ENCODE measurements at places on chromosomes 1 and 21.

GRCh38 chr1:189434461-189434860, 1043.2 kb downstream of the BRINP3 start:
- DNase-seq, result no peak

DNA sequence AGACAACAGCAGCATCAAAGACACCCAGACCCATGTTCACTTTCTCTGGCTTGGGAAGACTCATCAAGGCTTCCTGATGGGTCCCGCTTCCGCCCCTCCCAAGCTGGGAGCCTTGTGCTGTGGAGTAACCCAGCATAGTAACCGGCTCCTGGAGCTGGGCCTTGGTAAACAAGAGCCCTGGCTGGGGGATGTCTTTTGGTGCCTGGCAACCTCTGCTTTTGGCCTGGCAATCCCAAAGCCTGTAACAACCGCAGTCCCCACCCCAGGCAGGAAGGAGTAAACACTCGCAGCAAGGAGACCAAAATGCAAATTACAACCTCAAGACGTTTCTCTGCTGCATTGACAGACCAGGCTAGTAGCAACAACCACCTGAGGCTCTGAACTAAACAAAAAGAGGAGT, 16.9 kb upstream of the THRAP3 start:
- no peak for DNase-seq

DNA sequence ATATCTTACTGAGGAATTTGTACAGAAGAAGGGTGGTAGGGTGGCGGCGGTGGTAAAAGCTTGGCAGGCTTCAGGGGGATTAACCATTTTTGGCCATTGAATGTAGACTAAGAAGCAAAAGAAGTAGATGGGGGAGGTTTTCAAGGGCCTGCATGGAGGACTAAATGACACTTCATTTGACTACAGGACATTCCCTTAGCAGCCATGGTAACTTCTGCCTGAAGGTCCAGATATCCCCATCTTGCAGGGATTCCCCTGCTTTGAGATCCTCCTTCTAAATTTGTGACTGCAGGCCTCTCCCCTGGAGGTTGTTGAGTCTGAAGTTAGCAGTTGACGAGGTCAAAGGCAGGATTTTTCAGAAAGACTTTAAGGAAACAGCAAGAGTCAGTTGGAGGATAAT, 4.8 kb downstream of the VASH2 start:
- DNase-seq, result no peak

DNA sequence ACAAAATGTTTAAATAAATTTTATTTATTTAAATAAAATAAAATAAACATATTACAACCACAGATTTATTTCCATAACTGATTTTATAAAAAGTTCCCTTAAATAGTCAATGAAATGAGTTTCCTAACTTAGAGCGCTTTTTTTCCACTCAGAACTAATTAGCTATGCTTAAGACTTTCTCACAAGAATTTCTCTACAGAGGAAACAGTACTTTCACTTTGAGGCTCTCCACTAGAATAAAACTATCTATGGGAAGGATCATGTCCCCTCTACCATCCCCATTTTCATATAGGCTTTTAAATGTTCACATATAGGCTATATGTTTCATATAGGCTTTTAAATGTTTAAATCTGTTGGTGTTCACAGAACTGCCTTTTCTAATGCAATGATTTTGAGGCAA, 40.0 kb upstream of the DPH5 start:
- DNase-seq, result no peak

GRCh38 chr1:189524501-189524900, 953.2 kb downstream of the BRINP3 start:
- no peak for DNase-seq

DNA sequence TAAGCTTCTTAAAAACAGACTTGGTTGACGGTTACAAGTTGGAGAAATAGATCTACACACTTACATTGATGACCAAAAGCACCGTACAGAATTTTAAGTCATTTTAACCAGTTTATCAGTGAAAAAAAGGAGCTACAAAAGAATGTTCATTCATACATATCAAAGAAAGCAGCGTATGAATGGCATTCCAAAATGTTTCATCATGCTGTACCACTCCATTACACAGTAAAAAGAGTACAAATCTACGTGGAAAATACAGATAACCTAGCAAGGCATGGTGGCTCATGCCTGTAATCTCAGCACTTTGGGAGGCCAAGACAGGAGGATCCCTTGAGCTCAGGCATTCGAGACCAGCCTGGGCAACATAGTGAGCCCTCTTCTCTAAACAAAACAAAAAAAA, 40.3 kb downstream of the ZZZ3 start:
- no peak for DNase-seq

- peak; percentile 31 for DNase-seq
Observed at GRCh38 chr1:161260376-161261260, 2.1 kb downstream of the PCP4L1 start.

DNA sequence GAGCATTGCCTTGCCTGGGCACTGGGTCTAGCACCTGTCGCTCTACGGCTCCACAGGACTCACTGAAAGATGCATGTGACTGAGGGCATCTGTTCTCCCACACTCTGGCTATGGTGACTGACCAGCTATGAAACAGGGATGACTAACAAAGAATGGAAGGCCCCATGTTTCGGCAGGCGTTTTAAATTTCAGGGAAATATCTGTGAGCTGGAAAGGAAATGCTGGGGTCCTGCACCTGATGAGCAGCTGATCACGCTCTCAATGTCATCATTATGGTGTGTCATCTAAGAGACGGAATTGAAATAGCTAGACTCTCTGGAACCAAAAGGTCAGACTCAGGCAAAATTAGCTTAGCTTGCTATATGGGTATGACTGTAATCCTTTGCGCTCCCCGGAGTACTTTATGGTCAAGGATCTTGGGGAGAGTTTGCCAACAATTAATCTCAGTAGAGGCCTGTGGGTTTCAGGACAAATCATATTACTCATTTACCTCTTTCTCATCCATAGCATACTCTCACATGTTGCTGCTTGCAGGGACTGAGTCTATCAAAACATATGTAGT, 24.5 kb upstream of the PALMD start:
- no peak for DNase-seq

GRCh38 chr1:170836141-170836540, 99.2 kb upstream of the MROH9 start:
- no peak for DNase-seq

DNA sequence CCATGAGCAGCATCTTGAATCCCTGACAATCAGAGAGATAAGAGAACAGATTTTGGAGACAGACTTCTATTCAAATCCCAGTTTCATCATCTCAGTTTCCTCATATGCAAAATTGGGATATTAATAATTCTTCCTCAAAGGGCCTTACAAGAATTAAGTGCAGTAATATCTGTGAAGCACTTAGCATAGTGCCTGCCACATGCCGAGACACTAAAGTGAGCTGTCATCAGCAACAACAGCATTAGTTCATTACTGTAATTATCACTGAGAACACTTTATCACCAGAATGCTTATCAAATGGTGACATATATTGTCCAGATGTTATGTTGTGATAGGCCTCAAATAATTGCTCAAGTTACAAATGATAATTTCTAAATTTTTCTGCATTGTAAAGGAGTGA, 922 bp upstream of the FCRLB start:
- no peak for DNase-seq

DNA sequence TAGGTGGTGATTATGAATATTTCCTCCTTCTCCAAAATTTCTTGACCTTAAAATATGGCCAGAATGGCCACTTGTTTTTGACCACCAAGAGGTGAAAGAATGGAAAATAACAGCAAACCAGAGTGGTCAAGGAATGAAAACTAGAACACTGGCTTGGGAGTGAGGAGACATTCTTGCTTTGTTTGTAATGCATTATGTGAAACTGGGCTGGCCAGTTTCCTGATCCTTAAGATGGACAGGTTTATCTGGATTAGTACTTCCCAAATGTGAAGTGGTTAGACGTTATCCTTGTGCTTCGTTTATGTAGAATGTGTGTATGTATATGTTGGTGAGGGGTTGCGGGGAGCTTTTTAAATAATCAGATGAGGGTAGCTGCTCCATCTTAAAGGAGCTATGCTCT, 12.8 kb downstream of the PLA2G4A start:
- no peak for DNase-seq

DNA sequence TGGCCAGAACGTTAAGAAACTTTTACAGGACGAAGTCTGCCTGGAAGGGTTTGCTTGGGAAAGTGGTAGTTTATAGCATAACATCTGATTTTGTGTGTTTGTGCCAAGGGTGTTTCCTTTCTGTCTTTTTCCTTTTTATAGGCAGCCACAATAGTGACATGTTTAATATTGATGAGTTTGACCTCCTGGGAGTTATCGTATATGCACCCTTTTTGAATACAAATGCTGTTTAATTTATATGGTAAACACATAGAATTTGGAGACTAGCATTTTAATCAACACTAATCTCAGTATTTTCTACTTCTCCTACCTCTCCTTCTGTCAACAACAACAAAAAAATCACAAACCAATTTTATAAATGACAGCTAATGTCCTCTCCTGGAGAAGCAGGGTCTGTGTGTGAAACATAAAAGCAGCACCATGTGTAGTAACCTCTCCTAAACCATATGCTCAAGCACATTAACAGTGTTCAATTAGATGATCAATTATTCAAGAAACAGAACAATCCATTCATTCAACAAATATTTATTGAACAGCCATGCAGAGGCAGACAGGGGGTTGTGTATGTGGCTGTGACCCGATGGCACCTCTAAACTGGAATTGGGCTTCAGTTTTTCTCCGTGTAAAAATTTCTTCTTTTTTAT, 604 bp upstream of the FMN2 start:
- DNase-seq, result no peak

- no peak for DNase-seq
Observed at GRCh38 chr1:7104339-7104738, 319.1 kb downstream of the CAMTA1 start.

DNA sequence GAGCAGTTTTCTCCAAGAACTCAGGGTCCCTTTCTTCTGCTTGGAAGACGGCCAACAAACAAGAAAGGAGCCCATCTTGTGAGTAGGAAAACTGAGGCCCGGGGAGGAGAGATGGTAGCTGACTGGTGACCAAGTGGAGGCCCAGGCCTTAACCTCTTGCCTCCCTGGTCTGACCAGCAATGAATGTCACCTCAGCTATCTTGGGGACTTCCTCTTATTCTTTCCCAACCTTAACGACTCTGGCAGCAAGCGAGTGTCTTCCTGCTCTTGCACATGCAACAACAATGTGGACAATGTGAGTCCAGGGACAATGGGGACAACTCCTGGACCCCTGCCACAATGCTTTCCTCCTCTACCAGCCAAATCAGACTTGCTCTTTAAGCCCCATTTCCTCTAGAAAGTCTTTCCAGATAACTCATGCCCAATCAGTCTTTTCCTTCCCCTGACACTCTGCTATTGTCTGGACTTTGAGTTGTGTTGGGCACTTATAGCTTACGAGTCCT, 12.6 kb downstream of the HSPG2 start:
- no peak for DNase-seq

DNA sequence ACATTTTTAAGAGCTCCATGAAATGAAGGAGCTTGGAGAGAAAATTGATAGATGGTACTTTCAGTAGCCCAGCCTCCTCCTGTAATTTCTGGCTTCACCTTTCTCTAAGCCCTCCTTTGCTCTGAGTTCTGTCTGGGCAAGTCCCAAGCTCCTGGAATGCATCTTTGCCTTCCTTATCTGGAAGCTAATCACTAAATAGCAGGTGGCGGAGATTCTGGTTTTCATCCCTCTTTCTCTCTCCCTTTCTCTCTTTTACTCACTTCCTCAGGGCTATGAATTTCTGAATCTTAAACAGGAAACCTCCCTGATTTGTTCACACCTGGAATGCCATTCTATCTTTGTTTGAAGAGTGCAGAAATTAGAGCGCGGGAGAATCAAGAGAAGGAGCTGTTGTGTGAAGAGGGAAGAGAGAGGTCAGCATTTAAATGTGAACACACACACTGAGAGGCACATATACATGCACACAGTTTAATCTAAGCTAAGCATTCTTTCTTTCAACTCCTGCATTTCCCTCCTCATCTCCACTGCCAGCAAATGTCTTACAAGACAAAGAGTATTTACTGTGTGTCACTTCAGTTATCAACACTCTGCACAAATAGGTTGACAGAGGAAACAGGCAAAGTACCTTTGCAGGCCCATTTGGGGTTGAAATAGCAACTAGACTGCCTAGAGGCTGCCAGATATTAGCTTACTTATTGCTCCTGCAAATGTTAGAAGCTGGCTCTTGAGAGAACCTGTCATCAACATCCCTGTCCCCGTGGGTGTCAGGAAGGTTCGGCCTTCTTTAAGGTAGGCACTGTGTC, 199.4 kb upstream of the CAMK1G start:
- DNase-seq, result no peak

DNA sequence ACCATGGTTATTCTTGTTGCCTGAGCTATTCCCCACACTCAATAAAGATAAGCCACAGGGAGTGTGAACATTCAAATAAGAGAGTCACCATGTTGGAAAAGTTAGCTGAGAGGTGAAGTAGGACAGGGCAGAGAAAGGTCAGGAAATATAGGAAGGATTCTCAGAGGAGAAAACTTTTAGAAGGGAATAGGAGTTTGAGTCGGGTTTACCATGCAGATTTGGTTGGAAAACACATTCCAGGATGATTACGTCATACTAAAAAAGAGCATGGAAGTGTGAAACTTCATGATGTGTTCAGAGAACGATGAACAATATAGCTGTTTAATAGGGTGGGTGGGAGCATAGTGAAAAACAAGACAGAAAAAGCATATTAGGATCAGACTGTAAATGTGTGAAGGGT, 1125.3 kb upstream of the ADGRL2 start:
- DNase-seq, result no peak

- DNase-seq, result no peak
Observed at GRCh38 chr1:48817505-48818114, 40.9 kb upstream of the BEND5 start.

DNA sequence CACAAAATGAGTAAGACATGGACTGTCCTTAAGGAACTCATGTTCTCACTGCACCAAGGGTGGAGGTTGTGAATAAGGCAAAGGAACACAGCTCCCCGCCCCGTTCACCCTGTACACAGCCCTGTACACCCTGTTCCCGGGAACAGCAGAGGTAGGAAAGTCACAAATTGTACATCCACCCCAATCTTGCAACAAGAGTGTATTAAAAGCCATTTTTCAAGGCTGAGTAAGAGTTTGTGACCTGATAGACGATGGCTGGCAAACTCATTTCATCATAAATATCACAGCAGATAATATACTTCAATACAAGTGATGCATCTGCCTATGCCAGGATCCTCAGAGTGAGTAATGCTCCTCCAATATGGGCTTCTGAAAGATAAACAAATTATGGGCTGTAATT, 52.5 kb upstream of the CAMK1G start:
- no peak for DNase-seq

DNA sequence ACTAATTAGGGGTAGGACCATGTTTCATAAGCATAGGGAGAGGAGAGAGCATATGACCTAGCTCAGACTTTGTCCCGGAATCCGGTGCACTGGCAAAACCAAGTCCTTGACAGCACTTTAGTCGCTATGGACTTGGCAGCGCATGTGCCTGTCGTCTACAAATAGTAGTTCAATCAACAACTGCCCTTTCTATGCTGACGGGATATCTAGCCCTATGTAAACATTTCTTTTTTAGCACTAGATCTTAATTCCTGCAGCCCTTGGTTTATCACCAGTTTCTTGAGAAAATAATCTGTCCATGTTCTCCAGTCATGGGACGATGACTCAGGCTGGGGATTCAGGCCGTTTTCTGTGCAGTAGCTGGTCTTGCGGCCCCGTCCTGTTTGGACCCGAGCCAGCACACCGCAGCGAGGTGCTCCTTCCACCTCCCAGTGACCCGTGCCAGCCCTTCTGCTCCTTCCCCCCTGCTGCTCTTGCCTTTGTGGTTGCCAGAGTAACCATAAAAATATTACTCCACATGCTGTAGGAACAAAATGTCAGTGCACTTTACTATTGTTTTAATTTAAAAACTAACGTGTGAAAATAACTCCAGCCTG, 8.6 kb upstream of the MT1HL1 start:
- no peak for DNase-seq

GRCh38 chr1:20530306-20530705, 22.1 kb upstream of the FAM43B start:
- no peak for DNase-seq

Measured in NCI-H1436 treated with DMSO at 0.1 percent for 48 hours (cell line).